ENCODE measurements at places on chromosomes 7 and 10.

GRCh38 chr10:68697106-68697505 lies 23.9 kb upstream of the CCAR1 start:
- DNase-seq: no peak

GRCh38 chr7:140222814-140223213 lies 46.0 kb upstream of the KDM7A start:
- no peak for DNase-seq

DNA sequence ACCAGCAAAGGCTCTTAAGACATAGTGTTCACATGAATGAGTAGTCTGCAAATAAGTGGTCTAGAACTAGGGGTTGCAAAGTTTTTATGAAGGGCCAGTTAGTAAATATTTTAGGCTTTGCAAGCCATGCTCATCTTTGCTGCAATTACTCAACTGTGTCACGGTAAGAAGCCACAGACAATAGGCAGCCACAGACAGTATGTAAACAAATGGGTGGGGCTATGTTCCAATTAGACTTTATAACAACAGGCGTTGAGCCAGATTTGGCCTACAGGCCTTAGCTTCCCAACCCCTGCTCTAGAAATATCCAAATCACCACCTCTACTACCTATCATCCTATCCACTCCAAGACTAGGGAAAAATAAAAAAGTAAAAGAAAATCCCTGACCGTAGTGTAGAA lies 9.2 kb downstream of the IKZF5 start:
- DNase-seq: no peak

DNA sequence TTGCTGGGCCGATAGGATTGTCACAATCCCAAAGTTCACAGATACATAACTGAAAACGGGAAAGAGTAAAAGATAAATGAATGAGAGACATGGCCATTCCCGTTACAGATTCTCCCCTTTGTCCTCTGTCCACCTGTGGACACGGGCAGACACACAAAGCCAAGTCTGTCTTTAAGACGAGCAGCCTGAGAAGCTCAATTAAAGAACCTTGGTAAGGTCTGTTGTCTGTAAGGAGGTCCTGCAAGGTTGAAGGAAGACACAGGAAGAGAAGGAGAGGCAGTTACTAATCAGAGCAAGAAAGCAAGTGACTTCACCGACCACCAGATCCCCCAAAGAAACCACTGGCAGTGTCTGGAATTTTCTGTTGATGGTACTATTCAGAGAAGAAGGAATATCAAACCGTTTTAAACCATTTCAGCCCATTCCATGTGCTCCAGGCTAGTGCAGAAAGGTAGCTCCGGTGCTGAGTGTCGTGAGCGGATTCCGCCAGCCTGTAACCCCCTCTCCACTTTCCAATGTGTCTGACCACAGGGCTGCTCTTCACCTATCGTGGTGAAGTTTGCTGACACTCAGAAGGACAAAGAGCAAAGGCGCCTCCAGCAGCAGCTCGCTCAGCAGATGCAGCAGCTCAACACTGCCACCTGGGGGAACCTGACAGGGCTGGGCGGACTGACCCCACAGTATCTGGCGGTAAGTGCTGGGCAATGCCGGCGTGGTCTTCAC lies 252.6 kb downstream of the CELF2 start:
- peak; percentile 75 for DNase-seq

DNA sequence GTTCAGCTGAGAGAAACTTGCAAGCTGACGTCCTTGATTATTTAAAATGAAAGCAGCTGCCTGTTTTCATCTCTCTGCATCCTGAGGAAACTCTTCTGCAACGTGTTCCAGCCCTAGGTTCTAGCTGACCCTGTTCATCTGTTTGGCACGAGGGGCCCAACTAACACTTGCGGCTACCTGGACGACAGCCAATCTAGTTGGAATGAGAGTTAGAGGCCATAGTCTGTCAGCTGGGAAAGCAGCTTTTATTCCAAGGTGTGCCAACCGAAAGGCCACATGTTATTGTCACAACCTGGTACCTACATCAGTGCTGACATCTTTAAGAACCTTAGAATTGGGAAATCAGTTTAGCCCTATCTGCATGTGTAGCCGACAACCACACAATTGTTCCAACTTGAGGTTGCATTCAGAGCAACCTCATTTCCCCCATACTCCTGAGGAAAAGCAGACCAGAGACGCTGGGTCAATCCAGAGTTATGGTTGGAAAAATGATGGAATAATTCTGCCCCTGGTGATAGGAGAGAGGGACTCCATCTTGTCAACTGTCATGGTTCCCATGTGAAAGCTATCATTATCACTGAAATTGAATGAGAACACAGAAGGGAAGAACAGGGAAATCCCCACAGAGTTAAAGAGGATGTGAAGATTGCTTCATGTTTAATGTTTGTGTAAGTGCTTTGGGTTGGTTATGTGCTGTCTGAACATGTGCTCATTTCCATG lies 121.6 kb downstream of the EGFR start:
- no peak for DNase-seq

DNA sequence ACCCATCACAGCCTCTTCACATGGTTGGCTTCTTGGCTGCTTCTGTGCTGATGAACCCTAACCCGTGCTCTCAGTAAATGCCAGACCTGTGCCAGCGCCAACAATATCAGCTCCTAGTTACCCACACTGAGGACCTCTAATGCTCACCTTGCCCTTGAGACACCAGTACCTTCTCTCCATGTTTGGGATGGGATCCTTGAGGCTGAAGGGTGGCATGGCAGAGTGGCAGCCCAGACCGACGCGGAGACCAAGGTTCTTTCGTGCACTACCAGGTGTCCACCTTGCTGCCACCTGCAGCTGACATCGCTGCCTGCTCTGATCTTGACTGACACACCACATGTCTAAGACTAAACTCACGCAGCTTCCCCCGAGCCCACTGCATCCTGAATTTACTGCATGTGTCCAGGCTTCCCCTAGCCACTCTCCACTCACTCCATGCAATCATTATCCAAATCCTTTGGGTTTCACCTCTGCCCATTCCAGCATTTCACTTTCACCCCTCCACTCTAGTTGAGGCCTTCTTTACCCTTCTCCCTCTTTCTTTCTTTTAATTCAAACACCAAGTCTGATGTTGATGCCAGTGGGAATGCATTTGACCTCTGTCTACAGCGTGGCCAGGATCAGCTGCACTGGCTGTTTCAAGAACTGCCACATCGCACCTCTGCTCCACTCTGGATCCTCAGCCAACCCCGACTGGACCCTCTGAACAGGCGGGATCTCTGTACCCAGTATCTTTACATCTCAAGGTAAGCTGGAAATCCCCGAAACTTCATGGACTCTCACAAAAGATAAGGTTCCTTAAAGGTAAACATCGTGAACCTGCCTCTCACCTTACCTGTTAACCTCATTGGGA lies 294.9 kb downstream of the GLRX3 start:
- no peak for DNase-seq

DNA sequence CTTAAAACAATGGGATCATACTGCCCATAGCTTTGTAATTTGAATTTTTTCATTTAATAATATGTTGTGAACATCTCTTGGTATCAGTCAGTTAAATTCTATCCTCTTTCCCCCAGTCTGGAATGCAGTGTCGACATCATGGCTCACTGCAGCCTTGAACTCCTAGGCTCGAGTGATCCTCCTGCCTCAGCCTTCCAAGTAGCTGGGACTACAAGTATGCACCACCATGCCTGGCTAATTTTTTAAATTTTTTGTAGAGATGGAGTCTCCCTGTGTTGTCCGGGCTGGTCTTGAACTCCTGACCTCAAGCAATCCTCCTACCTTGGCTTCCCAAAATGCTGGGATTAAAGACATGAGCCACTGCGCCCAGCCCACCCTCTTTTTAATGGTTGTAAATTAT lies 34.6 kb downstream of the MPLKIP start:
- DNase-seq: no peak

DNA sequence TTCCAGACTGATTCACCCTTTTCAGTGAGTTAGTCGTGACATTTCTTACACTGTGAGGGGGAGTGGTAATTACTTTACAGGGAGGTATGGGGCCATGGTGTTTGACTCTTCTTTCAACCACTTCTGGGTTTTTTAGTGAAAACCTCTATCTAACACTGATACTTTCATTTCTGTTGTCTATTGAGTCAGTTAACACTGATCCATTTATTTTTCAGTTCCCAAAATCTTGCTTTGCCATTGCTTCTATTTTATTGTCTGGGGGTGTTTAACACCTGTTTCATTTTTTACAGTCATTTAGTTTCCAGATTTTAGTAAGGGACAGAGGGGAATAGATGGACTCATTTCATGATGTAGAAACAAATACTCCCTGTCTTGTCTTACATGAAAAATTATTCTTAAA lies 61.5 kb downstream of the HELLS start:
- no peak for DNase-seq

GRCh38 chr10:130957423-130957822 lies 354.1 kb downstream of the TCERG1L start:
- no peak for DNase-seq

- no peak for DNase-seq
Observed at GRCh38 chr10:9545073-9545472, 1472.6 kb upstream of the CELF2 start.

- DNase-seq: no peak
Observed at GRCh38 chr7:73577627-73578341, 595 bp downstream of the TBL2 start.

DNA sequence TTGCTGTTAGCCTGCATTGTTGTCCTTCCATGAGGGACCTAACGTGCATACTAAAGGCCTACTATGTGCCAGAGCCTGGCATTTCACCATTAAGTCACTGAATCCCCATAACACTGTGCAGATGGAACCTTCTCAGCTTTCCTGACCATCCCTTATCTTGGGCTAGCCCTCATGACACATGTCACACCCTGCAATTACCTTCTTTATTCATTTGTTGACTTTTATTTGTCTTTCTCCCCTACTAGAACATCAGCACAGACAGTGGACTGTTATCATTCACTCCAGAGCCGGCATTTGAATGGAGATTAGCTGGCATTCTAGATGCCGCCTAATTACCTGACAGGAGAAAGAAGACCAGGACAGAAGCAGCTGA lies 471.1 kb upstream of the GALNT17 start:
- DNase-seq: no peak

GRCh38 chr10:45096001-45096400 lies 95.3 kb downstream of the ZNF22 start:
- no peak for DNase-seq

- no peak for DNase-seq
Observed at GRCh38 chr10:96958071-96958470, 126.0 kb downstream of the LCOR start.

DNA sequence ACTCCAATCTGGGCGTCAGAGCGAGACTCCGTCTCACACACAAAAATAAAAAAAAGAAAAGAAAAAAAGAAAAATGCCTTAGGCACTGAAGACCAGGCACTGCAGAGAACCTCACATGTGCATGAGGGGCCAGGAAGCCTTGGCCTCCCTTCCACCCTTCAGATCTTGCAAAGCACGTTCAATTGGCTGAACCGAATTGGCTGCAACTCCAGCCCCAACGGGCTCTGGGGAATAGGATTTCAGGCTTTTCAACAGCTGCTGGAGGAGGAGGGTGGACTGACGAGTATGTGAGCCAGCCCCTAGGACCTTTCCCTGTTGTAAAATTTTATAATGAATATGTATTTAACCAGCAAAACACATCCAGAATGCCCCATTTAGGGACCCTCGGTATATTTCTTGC lies 16.7 kb downstream of the TMEM120A start:
- no peak for DNase-seq

DNA sequence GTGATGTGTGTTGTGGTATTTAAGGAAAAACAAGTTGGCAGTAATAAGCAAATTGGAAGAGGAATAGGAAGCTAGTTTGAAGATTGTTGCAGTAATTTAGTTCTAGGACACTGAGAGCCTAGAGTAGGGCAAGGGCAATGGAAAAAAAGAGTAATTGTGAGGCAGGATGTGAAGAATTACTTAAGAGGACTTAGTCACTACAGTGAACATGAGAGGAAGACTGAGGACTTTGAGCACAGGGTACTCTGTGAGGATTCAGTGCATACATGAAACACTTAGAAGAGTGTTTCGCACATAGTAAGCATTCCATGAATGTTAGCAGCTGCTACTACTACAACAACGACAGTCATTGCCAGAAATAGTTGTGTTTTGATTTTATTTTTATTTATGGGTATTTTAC lies 30.9 kb upstream of the DKK1 start:
- no peak for DNase-seq

DNA sequence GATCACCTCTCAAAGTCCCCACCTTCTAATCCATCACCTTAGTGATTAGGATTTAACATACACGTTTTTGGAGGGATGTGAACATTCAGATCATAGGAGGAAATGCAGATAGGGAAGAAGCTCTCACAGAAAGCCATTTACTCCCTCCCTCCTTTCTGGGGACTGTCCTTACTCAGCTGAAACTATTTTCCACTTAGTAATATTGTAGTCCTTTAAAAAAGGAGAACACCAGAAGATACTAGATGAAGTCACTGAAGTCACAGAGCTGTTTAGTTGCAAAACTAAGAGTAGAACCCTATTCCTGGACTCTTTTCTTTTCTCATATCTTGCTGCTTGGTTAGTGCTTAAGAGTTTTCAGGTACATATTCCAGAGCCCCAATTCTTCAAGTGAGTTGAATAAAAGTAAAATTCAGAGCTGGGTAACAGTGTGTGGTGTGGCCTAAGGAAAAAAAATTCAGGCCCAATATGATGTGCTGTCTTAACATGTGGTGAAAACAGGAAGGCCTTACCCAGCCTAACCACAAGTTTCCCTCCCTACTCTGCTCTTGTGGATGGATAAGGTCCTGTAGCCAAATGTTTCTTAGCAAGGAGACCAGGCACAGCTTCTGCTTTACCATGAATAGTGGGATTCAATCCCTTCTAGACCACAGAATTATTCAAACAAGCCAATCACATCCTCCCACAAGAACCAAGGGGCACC lies 135.7 kb downstream of the INHBA start:
- no peak for DNase-seq

DNA sequence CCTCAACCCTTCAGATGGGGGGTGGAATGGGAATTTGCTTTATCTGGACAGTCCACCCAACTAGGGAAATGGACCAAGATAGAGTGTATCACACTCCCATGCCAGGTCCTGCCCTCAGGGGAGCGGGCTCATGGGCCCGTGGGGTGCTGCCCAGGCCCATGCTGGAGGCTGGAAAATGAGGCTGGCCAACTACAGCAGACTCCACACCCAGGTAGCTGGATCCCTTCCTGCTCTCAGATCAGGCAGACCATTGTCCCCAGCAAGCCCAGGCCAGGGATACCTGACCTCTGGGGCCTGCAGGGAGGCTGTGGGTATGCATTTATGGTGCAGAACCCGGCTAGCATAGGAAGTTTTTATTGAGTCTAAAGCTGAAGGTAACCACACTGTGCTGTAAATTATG lies 162.4 kb downstream of the TCERG1L start:
- DNase-seq: no peak

GRCh38 chr10:69911613-69912528 lies 110.2 kb downstream of the COL13A1 start:
- no peak for DNase-seq

GRCh38 chr7:128025380-128025779 lies 5.9 kb downstream of the LRRC4 start:
- DNase-seq: no peak

- no peak for DNase-seq
Observed at GRCh38 chr7:106552645-106553445, 108.1 kb downstream of the CCDC71L start.

GRCh38 chr7:116899308-116899707 lies 36.9 kb downstream of the CAPZA2 start:
- DNase-seq: no peak

GRCh38 chr7:69342154-69342884 lies 256.0 kb upstream of the AUTS2 start:
- DNase-seq: no peak

- DNase-seq: no peak
Observed at GRCh38 chr7:103141753-103142404, 7.0 kb downstream of the NAPEPLD start.

GRCh38 chr10:501596-501995 lies 187.9 kb downstream of the DIP2C start:
- DNase-seq: no peak

- no peak for DNase-seq
Observed at GRCh38 chr10:23362069-23362830, 17.7 kb upstream of the C10orf67 start.

Data from activated naive CD8-positive, alpha-beta T cell treated with anti-CD3 and anti-CD28 coated beads for 36 hours (primary cell).